ENCODE measurements at places on chromosomes 11 and 22. TPM values are rescaled to one million over a fixed set of nuclear protein-coding genes. Genes with fewer than 3 reads are reported as not detected.

DNA sequence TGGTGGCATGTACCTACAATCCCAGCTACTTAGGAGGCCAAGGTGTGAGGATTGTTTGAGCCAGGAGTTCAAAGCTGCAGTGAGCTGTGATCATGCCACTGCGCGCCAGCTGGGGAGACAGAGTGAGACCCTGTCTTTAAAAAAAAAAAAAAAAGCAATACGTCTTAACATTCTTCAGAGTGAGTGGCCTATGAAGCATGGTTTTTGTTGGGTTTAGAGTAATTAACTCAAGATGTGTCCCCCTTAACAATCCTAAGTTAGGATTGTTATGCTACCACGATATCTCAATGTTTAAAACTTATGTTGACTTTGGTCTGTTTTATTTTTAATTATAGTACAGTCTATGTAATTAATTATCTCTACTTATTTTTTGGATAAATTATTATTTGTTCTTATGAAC lies 156.1 kb downstream of the HIPK3 start:
- no peak for DNase-seq

- DNase-seq, result no peak
Measured at GRCh38 chr22:36773935-36774334, 2.0 kb downstream of the IFT27 start.

GRCh38 chr11:11468954-11469353 lies 115.9 kb upstream of the CSNK2A3 start:
- no peak for DNase-seq

GRCh38 chr11:44621784-44622183 lies 56.3 kb downstream of the CD82 start:
- no peak for DNase-seq

DNA sequence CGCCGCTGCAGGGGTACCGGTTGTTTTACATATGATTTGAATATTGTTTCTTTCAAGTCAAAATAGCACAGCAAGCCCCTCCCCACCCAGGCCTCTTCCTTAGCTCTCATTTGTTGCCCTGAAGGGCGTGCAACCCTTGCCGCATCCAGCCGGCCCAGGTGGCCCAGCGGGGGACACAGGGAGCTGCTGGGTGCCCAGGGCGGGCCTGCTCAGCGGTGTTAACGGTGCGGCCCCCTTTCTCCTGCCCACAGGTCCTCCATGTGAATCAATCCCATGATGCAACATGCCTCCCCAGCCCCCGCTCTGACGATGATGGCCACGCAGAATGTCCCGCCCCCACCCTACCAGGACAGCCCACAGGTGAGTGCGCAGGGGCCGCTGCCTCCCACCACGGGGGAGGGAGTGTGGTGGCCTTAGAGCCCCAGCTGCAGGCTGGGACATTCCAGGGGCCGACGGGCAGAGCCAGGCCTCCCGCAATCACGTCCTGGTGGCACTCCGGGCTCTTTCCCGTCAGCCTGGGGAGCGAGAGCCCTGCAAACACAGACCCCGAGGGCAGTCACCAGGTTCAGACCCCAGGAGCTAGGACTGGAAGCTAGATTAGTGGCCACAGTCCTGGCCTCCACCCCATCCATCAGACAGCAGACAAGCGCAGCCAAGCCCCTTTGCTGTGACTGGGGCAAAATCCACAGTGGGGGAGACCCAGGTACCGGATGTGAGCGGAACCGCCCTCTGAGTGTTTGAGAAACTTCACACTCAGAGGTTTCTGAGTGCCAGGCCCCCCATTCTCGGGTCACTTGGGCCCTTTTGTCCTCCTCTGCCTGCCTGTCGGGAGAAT lies 144.8 kb downstream of the FEZ1 start:
- DNase-seq, result no peak

DNA sequence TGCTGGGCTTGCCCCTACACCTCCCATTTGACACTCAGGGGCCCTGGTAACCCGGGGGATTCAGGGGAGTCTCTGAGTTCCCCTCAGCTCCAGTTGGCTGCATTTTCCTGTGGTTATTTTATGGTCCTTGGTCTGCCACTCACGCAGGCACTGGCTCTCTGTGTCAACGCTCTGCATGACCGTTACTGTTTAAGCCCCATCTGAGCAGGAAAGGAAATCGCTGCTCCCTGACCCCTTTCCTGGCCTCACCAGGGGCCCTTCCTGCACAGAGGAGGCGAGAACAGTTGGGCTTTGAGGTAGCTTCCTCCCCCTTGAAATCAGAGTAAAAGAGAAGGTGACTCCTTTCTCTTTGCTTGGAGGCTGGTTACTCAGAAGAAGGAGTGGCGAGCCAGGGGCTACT lies 2.4 kb downstream of the C1QTNF4 start:
- DNase-seq, result no peak

DNA sequence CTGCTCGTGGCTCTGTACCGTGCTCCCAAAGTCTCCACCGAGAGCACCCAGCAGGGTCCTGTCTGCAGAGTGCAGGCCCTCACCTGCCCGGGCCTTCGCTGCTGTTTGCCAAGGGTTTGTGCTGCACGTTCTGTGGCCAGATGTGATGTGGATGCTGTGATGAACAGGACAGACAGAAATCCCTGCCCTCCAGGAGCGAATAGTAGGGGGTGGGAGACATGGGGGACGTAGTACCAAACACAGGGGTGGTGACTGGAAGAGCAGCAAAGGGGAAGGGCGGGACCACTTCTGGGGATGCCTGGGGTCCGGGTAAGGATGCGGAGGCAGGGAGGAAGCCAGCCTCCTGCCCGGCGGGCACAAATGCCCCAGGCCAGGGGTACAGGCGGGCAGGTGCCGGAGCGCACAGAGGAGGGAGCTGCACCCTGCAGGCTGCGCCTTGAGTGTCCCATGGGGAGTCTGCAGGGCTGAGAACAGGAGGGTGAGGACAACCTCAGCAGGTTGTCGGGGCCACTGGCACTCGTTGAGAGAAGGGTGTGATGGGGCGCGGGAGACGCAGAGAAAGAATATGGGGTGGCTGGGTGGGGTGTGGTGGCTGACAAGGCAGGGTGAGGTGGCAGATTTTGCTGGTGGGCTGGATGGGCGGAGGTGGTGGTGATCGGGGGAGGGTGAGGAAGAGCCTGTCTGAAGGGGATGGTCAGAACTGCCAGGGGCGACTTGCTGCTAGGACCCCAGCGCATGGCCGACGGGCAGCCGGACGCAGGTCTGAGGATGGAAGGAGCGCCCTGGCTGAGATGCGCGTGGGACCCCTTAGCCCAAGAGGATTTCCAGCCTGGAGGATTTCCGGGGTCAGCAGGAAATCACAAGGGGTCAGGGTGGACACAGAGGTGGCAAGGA lies 16.3 kb upstream of the CTSD start:
- no peak for DNase-seq

DNA sequence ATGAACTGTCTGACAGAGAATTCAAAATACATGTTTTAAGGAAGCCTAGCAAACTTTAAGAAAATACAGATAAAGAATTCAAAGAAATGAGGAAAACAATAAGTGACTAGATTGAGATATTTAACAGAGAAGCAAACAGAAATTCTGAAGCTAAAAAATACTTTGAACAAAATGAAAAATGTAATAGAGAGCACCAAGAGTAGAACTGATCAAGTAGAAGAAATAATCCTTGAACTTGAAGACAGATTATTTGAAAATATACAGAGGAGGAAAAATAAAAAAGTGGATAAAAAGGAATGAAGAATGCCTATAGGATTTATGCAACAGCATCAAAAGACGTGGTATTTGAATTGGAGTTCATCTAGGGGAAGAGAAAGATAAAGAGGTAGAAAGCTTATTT lies 101.9 kb upstream of the OR4B1 start:
- no peak for DNase-seq

- DNase-seq, result peak; percentile 69
Measured at GRCh38 chr11:65505466-65506289, 6.8 kb downstream of the MALAT1 start.

DNA sequence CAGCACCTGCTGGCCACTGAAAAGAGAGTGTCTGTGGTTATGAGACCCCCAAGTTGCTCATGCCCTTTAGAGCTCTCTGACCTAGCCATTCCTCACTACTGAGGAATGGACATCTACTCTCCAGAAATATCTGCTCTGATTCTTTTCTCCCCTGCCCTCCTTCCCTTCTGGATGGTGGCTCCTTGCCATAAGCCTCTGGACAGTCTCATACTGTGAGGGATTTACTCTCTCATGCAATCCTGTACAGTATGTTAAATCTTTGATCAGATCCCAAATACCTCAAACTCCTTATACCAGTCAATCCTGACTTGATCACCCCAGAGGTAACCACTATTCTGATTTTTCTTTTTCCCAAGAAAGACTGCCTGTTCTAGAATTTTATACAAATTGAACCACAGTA lies 80.7 kb downstream of the ARHGAP20 start:
- DNase-seq, result no peak

- DNase-seq, result no peak
Measured at GRCh38 chr11:19792510-19792909, 79.9 kb downstream of the NAV2 start.

- DNase-seq, result no peak
Measured at GRCh38 chr11:20226933-20227332, 66.7 kb upstream of the DBX1 start.

DNA sequence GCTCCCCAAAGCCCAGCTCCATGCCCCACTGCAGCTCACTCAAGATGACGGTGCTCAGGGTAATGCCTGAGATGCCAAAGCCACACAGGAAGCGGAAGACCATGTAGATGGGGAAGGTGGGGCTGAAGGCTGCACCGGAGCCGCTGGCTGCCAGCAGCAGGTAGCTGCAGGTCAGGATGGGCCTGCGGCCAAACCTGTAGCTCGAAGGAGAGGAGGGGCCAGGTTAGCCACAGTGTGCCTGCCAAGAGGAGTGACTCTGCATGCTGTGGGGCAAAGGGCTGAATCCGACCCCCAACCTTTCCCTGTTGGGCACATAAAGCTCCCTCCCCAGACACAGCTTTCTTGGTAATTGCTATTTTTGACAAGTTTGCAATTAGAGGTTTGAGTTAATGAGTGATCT lies 14.9 kb upstream of the SLC22A6 start:
- DNase-seq, result no peak

DNA sequence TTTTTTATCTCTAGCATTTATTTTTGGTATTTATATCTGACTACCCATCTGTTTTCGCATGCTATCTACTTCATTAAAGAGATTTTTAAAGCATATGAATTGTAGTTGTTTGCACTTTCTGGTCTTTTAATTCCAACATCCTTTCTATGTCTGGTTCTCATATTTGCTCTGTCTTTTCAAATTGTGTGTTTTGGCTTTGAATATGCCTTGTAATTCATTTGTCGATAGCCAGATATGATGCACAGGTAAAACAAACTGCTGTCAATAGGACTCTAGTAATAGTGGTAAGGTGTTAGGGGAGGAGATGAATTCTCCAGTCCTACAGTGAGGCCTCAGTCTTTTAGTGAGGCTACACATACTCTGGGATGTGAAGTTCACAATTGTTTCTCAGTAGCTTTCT lies 530.8 kb upstream of the CCDC179 start:
- no peak for DNase-seq

GRCh38 chr22:23754980-23755636 lies 883 bp upstream of the VPREB3 start:
- DNase-seq, result no peak

GRCh38 chr22:21970037-21970799 lies 12.4 kb downstream of the TOP3B start:
- no peak for DNase-seq

DNA sequence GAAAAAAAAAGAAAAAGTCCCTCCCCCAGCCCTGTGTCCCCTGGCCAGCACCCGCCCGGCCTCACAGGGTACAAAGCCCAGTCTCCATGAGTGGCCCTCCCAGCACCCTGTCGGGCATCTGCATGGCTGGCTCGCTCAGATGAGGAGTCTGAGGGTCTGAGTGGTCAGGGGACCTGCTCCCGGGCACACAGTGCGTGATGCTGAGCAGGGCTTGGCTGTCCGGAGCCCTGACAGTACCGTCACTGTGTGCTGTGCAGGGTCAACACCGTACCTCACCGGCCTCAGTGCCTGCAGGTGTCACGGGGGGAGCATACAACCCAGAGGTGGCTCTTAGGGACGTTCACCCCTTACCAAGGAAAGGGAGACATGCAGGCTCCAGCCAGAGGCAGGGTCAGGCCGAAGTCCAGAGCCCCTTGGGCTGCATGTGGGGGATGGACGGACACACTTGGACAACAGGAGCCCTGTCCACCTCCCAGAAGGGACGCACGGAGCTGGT lies 3.6 kb upstream of the PLXNB2 start:
- DNase-seq, result no peak

DNA sequence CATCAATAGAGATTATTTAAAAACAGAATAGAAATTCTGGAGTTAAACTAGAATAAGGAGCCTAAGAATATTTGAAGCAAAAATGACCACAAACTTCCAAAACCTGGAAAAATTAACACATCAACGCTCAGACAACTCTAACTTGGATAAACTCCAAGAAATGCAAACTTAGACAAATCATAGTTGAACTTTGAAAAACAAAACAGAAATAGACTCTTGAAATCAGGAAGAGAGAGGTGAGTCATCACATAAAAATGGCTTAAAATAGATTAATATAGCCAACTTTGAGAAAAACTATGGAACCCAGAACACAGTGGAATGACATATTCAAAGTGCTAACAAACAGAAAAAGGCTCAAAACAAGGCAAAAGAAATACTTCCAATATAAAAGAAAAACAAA lies 974.2 kb downstream of the JRKL start:
- DNase-seq, result no peak

- no peak for DNase-seq
Measured at GRCh38 chr11:117492578-117493251, 165.1 kb downstream of the CEP164 start.

DNA sequence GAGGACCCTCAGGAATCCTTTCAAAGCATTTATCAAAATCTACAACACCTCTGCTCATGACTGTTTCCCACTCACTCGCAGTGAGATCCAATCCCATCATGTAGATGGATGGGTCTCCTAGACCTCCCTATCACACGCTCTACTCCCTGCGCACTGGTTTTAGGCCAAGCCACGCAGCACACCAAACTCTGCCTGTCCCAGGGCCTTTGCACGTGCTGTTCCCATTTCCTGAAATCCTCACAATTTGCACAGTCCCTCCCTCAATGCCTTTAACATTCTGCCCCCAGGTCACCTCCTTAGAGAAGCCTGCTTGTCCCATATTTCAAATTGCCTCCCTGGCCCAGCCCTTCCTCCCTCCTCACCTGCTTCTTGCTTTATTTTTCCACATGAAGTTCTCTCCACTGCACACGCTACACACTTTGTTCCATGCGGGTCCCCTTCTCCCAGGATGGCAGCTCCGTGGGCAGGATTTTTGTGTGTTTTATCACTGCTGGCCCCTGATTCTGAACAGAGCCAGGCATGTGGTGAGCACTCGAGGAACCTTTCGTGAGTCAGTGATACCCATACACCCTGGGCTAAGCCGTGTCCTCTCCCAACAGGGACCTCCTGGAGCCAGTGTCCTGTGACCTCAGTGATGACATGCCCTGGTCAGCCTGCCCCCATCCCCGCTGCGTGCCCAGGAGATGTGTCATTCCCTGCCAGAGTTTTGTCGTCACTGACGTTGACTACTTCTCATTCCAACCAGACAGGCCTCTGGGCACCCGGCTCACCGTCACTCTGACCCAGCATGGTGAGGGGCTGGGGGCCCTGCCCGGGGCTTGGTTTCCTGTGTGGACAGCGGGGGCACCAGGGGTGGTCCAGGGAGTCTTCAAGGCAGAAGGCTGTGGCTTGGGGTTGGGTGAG lies 12.2 kb downstream of the CSF2RB start:
- no peak for DNase-seq

GRCh38 chr11:123351375-123351774 lies 78.7 kb upstream of the GRAMD1B start:
- DNase-seq, result no peak

GRCh38 chr11:72079819-72080325 lies 470 bp downstream of the NUMA1 start:
- no peak for DNase-seq

Gene GRAP2
- polyA plus RNA-seq, result 0.05 TPM

Gene B3GAT1
- not detected for polyA plus RNA-seq

Gene MPPED1
- polyA plus RNA-seq, result not detected

Gene MAPK8IP1
- 1.6 TPM for polyA plus RNA-seq

Gene MYO7A
- polyA plus RNA-seq, result 1.9 TPM

Gene GLYAT
- polyA plus RNA-seq, result not detected

Gene RAB39A
- polyA plus RNA-seq, result 3.8 TPM

Gene PKDREJ
- 0.05 TPM for polyA plus RNA-seq

Measured in aorta (tissue), 5 donors.